ENCODE measurements at places on chromosomes 1 and 21.

DNA sequence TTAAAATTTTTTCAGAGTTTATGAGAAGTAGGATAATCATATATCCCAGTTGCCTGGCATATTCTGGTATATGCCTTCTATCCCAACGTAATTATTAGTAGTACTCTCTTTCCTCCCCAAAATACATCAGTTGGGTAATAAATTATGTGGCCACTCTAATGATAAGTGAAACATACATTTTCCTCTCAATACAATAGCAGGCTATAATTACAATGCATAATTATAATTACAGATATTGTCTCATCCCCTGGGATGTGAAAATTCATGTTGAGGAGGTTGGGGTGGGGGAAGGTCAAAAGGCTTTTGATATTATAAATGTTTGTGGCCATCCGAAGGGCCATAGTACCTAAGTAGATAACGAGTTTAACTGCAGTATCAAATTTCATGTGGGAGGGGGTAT, 277.1 kb downstream of the ST6GALNAC3 start:
- no peak for DNase-seq

DNA sequence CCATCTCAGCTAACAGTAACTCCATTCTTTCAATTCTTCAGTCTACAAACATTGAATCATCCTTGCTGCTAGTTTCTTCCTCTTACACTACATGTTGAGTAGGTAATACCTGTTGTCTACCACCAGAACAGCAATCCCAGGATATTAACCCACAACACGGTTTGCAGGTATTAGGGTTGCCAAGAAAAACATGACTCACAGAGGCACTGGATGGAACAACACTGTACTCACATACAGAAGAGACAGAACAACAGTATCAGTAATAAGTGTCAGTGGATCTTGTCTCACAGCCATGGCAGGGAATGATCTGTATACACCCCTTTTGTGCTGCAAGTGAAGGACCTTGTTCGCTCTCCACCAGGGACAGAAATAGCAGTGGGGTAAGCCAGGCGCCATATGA, 212.1 kb downstream of the GPR52 start:
- DNase-seq, result no peak

DNA sequence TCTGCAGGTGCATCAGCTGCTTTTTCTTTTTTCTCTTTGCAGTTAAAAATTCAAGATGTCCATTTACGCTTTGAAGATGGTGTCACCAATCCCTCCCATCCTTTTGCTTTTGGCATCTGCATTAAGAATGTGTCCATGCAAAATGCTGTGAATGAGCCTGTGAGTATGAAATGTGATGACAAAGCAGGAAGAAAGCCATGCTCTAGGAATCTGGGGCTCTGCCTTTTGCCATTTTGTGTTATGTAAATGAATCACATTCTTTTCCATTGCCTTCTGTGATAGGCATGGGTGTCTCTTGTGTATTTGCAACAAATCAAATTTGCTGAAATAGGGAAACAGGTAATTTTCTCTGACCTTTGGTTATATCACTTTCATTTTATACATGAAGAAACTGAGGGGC, 19.4 kb downstream of the VPS13D start:
- no peak for DNase-seq

DNA sequence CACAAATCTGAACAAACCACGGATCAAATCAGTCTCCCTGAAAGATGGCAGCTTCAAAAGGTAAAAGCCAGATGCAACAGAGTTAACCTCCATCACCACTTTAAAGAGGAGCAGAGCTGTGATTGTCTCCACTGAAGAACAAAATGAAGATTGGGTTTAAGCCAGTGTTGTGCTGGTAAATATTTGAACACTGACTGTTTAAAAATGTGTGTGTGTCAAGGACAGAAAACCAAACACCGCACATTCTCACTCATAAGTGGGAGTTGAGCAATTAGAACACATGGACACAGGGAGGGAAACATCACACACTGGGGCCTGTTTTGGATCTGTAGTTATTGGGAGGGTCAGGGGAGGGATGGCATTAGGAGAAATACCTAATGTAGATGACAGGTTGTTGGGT, 83.9 kb downstream of the ST6GALNAC5 start:
- DNase-seq, result no peak

GRCh38 chr1:38015978-38016725, 3.6 kb downstream of the UTP11 start:
- no peak for DNase-seq

DNA sequence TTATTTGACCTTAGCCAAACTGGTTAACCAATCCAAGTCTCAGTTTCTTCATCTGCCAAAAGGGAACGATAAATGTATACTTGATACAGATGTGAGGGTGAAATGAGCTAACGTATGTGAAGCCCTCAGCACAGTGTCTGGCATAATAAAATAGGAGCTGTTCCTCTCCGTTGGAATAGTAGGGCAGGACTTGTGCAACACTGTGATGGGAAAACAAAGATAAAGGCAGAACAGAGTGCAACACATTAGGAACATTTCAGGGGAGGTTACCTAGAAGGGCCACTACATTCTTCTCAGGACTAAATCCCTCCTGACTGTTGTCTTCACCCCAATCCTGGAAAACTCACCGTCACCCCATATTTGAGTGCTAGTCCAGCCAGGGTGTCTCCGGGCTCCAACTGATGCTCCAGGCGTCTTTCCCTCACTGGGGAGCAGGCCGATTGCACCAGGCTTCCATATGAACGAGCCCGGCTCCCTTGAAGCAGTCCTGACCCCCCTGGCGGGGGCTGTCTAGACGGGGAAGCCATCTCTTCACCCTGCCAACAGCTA, 896 bp downstream of the LYSMD1 start:
- no peak for DNase-seq

DNA sequence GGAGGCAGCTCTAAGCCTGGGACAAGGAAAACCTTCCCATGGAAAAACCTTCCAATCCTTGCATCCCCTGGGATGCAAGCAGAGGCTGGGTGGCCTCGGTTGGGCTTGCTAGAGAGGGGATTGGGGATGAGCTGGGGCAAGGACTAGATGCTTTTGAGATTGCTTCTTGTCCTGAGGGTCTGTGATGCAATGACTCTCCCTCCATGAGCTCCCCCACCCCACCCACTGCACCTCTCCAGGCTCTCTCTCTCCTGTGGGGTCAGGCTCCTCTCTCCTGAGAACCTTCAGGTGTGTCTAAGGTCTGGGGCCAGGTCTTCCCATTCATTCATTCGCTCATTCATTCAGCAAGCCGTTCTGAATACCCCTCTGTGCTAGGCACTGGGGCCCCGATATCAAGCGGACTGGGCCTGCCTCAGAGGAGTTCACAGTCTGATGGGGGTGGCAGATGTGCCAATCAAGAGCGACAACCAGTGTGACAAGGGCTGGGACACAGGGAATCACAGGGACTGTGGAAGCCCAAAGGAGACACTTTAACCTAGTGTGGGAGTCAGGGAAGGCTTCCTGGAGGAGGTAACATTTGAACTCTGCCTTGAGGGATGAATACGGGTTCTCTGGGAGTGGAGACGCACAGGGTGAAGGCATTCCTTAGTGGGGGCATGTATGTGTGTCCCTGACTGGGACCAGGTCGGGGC, 6.5 kb downstream of the LDLRAD1 start:
- DNase-seq, result no peak

DNA sequence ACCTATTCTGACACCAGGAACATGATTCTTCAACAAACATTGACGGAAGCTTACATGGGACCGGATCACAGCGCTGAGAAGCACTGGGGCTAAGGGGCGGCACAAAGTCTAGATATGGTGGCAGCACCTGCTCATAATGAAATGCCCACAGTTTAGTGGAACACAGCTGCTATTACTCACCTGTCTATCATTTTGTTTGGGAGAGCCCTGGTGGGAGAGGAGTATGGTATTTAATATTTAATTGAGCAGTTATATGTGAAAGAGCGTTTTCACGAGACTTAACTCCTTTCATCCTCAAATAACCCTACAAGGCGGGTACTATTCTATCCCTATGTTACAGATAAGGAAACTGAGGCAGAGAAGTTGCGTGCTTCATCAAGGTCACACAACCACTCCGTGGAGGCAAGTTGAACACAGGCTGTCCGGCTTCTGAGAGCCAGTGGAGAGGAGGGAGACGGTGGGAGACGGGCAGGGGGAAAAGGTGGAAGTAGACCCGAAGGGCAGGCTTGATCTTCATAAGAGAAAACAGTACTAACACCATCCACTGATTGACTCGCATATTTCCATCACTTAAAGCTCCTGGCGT, 790 bp upstream of the TSNAX start:
- no peak for DNase-seq

- DNase-seq, result no peak
These were observed 26.1 kb downstream of the PRDM16 start for GRCh38 chr1:3094863-3095780.

DNA sequence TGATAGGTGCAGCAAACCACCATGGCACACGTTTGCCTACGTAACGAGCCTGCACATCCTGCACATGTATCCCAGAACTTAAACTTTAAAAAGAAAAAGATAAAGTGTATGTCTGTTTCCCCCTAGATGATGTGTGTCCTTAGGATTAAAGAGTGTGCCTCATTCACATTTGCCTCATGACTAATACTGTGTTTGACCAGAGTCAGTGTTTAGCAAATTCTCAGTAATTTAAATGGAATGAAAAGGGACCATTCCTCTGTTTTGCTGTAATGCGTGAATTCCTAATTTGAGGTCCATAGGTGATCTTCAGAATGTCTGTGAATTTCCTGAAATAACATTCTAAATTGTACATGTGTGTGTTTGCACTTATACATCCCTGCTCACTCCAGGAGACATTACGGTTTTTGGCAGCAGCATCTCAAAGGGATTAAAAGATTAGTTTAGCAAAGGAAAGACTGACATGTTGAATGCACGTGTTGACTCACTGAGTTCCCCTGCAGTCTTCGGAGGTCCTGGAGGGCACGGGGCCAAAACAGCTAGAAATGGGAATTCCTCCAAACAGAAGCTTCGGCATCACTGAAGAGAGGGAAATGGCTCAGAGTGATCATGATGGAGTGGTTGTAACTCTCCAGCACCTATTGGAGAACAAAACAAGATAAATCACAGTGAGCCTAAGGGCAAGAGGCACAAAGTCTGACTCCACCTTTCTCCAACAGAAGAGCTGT, 19.1 kb upstream of the SLC35F3 start:
- DNase-seq, result no peak

DNA sequence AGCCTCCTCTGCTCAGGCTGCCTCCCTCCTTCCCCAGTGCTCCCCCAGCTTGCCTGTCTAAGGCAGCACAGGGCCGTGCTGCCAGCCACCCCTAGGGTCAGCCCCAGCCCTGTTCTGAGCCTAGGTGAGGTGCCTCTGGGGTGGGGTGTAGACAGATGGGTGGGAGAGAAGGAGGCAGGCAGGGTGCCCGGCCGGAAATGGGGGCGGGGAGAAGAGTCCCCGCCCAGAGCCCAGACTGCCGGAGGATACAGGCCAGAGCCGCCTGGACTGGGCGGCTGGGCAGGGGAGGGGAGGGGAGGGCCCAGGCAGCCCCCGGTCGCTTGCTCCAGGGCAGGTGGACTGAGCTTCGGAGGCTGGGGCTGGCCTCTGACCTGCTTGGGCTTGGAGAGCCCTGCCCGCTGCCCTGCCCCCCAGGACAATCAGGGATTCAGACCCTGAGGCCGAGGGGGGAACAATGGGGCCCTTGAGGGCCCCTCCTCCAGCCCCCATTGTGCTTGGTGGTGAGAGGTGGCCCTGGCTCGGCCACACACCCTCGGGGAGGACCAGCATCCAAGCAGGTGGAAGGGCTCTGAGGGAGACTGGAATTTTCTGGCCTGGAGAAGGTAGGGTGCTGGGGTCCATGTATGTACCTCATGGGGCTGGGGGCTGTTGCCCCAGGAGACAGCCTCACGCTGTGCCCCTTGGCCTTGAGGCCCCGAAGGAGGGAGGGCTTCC, at the start of gene GJC2:
Gene GJC2, plus strand, starts transcription at position 525 of the 714 bp plus-strand sequence. CDS start 7,829 bp downstream, outside the sequence.
- no peak for DNase-seq

DNA sequence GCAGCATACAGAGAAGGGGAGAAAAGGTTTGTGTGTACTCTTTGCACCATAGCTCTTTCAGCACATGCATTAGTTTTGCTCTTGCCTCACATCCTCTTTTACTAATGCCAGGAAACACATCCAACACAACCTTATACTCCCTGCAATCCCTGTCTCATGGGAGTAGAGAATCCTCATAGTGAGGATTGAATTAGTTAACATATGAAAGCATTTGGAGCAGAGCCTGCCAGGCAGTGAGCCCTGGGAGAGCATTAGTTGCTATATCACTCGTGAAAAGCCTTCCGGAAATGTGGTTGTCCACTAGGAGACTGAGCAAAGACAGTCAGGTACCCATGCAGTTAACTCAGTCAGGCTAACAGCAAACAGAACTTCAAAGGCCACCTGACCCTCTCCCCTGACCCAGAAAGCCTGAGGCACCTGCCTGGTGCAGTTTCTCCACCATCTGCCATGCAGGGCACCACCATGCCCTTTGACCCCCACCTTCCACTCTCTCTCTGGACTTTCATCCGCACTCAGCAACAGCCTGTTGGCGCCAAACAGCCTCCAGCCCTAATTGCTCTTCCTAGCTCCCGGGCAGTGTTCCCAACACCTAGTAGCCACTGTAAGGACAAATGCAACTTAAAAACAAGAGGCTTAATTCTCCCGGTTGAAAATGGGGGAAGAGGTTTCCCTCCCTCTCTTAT, 14.9 kb upstream of the AGT start:
- no peak for DNase-seq

DNA sequence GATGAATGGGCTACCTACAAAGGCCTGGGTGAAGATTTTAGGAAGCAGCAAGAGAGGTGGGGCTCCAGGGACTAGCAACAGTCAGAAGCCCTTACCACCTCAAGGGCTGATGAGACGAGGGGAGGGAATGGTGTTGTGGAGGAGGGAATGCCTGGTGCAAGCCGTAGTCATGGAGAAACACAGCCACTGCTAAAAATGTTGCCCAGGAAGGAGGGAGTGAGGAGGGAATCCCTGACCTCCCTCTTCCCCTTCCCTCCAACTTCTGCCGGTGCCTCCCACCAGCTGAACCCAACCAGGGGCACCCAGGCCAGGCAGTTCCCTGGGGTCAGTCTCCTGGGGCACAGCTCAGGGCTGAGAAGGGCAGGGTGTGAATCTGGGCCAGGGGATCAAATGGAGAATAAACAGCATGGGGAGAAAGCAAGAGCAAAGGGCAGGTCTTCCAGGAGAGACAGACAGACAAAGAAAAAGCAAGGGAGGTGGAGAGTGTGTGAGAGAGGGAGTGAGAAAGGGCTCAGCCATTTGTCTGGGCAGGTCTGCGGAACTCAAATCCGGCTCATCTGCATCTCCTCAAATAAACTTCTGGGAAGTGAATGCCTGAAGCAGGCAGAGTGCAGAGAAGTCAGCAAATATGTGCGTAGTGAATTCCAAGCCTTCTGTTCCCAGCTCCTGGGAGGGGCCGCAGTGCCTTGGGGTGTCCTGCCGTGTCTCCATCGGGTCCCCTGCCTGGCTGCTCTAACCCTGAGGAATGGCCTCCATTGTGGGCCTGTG, 27.1 kb upstream of the POU3F1 start:
- DNase-seq, result no peak

- no peak for DNase-seq
These were observed 3.2 kb upstream of the NADK start for GRCh38 chr1:1781526-1781903.

DNA sequence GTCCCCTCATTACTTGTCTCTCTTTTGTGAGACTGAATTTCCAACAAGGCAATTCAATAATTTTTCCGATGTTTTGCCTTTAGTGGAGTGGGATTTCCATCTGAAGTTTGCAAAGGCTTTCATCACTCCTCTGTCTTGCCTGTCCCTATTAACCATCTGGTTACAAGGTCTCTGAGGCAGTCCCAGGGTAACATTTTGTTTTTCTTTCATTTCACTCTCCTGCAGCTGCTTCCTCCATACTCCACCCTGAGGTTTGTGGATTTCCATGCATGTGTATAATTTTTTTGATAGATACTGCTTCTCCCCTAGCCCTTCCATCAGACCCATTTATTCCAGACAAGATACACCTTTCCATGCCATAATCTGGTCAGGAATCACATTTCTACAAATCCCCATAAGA, 366.8 kb downstream of the PTBP2 start:
- no peak for DNase-seq

All from activated T-cell treated with anti-CD3 and anti-CD28 coated beads for 48 hours (primary cell).